CD4-positive, alpha-beta T cell treated with Interleukin-4 for 4 hours (primary cell): ENCODE measurements at places on chromosomes 3 and 15.

DNA sequence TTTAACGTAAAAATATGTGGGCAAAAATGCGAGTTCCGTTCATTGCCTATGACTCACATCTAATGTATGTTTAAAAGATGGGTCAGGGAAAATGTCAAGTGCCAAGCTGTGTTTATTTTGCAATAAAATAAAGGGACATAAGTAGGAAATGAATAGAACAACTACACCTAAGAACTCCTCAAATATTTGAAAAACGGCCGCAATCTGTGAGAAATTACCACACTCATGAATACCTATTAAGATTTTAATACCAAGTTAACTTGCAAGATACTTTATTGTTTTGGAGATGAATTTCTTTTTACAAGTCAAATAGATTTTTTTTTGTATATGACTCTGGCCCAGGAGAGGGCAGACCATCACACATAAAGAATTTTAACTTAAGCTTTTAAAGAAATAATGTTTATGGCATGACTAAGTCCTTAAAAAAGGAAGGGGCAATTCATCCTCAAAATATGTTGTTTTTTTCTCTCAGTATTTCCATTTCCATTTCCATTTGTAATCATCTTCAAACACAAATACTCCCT, 152.7 kb downstream of the SUCNR1 start:
- no peak for DNase-seq

DNA sequence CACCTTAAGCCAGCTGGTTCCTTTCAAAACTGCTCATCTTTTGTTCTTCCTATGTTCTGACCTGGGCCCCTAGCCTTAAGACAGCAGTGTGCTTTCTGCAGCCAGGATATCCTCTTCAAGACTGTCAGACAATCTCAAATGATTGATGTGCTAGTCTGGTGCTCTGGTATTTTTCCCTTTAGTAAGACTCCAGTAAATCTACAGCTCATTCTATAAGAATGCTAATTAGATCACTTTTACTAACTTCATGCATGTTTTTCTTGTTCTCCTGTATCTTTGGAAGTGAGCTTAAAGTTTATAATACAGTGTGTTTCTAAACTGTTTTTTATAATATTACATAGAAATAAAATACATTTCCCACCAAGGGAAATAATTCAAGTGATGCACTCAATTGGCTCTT, 220.9 kb upstream of the NANOGP8 start:
- no peak for DNase-seq

DNA sequence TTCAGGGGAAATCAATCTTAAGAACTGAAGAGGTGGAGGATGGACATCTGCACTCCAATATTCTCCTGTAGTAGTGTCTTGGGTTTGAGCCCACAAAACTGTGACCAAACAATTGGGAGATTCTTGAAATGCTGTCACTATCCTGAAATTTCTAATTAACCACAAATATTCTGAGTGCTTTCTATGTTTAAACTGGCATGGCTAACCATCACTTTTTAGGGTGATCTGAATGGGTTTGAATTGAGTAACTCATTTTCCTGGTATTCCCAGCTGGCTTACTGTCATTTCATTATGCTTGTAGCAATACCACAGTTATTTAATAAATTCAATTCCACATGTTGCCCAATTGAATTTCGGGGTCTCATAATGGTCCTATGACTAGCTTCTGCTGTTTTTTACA, 216.9 kb upstream of the DCBLD2 start:
- no peak for DNase-seq

DNA sequence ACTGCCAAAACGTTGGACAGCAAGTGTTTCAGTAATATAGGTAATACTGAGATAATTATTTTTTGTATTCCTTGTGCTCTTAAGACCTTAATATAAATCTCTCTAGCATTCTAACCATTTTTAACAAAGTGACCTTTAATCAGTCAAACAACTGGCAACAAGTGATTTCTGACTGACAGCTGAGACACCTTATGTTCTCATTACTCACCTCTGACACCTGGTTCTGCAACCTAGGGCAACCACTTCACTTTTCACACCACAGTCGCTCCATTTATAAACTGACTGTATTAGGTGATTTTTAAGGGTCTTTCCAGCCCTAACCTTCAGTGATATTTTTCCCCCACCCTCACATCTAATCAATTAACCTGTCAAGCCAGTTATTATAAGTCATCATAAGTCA, 60.4 kb upstream of the C15orf61 start:
- no peak for DNase-seq

GRCh38 chr3:185399737-185400667, 37.1 kb downstream of the MAP3K13 start:
- DNase-seq: no peak

GRCh38 chr3:195870442-195870841, 37.9 kb downstream of the TNK2 start:
- no peak for DNase-seq

DNA sequence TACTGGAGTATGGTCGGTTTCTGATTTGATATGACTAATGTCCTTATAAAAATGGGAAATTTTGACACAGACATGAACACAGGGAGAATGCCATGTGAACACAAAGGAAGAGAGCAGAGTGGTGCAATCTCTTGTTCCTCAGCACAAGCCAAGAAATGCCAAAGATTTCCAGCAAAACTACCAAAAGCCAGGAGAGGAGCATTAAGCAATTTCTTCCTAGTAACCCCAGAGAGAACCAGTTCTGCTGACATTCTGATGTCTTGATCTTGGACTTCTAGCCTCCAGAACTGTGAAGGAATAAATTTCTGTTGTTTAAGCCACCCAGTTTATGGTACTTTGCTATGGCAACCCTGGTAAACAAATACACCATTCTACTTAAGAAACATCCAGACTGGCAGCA, 227.8 kb upstream of the MRPL3 start:
- no peak for DNase-seq

DNA sequence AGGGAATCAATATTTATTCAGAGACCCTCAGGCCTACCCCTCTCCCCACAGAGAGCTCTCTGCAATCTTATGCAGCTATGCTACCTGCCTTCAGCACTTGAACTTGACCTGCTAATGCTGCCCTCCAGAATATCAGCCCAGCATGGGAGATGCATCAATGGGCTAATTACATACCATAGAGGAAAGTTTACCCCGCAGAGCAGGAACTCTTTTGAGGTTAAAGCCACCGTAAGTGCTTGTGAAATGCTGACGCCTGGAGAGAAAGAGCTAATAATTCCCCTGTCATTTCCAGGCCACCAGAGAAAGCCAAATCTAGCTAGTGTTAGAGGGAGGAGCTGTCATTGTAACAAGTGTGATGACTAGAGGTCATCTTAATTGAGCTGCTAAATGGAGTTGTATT, 127.5 kb downstream of the CHST2 start:
- DNase-seq: no peak

- peak; percentile 31 for DNase-seq
Observed at GRCh38 chr3:194089357-194090177, 46.4 kb upstream of the HES1 start.

DNA sequence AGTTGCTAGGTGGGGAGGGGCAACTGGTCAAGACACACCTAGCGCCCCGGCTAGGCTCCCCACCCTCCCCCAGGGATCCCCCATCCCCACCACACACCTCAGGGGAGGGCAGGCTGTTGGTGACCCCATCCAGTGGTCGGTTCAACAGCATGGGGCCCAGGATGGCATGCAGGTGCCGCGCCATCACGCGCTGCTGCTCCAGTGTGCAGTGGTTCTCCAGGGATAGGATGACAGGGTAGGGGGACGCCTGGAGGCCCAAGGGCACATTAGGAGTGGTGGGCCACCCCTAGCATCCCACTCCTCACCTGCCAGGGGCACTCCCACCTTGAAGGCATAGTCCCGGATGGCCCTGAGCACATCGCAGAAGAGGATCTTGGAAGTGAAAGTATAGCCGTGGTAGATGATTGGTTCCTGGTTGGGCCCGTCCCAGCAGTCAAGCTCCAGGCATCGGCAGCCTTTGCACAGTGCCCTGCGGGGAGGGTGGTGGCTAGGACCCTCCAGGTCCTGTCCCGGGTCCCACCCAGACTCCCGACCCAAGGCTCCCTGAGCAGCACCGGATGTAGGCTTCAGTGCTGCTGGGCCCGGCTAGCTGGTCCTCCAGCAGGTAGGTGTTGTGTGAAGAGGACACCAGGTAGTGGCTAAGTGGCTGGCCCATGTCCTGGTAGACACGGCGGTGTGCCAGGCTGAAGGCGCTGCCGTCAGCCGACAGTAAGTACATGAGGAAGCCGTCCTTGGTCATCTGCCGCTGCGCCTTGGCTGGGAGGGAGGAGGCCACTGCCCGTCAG, 19.4 kb downstream of the VILL start:
- DNase-seq: no peak

- DNase-seq: no peak
Observed at GRCh38 chr3:29354894-29355293, 74.0 kb downstream of the RBMS3 start.

- DNase-seq: no peak
Observed at GRCh38 chr15:23566651-23567050, 1.2 kb downstream of the MKRN3 start.

- no peak for DNase-seq
Observed at GRCh38 chr3:36903119-36903882, 41.6 kb downstream of the TRANK1 start.

DNA sequence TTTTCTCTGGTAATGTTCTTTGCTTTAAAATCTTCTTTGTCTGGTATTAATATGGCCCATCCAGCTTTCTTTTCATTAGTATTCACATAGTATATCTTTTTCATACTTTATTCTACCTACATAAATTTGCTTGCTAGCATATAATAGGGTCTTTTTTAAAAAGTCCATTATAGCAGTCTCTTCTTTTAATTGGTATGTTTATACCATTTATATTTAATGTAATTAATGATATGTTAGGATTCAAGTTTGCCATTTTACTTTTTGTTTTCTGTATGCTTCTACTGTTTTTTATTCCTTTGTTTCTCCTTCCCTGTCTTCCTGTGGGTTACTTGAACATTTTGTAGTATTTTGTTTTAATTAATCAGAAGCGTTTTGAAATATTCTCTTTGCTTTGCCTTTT, 89.0 kb downstream of the CHCHD6 start:
- DNase-seq: no peak

GRCh38 chr3:42691816-42692666, 6.7 kb downstream of the KLHL40 start:
- DNase-seq: no peak

GRCh38 chr3:127034195-127034989, 51.5 kb downstream of the PLXNA1 start:
- DNase-seq: no peak

DNA sequence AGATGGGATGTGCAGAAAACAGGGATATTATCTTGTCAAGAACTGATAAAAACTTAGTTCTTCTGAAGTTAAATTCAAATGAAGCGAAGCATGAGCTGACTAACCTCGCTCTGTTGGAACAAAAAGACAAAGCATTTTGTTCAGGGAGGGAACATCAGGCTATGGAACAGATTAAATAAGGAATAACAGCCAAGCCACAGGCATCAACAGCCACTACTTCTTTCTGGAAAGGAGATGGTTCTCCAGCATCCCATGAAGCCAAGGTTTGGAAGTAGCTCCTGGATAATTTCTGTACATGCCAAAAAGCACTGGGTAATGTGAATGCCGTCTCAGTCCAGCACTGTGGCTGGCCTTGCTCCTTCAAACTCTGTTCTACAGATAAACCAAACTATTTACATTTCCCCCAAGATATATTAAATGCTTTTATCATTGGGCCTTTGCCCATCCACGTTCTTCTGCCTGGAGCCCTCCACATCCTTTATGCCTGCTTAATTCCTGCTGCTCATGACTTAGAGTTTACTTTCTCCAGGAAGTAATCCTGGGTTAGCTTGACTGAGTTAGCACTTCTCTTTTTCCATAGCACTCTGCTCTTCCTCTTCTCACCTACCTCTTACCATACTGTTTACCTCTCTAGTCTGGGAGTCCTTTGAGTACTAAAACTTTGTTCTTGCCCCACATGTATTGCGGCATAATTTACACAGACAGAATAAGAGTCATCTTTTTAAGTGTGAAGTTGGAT, 232.0 kb downstream of the CLSTN2 start:
- no peak for DNase-seq

- peak; percentile 64 for DNase-seq
Observed at GRCh38 chr3:13495921-13496723, 16.0 kb downstream of the HDAC11 start.

DNA sequence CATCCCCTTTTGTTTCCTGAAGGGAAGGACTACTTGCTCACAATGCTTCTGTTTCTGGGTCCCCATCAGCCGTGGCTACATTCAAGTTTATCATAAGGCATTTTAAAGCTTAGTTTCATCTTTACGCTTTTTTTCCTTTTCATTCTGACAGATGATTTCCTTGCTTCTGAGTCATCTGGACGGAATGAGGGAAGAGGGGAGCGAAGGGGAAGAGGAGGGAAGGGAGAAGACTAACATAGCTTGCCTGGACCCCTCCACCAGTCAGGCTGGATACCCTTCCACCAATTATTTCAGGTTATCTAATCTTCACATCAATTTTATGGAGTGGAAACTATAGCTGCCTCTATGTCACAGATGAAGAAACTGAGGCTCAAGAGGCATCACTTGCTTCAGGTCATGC, 27.6 kb downstream of the FAM3D start:
- DNase-seq: no peak

DNA sequence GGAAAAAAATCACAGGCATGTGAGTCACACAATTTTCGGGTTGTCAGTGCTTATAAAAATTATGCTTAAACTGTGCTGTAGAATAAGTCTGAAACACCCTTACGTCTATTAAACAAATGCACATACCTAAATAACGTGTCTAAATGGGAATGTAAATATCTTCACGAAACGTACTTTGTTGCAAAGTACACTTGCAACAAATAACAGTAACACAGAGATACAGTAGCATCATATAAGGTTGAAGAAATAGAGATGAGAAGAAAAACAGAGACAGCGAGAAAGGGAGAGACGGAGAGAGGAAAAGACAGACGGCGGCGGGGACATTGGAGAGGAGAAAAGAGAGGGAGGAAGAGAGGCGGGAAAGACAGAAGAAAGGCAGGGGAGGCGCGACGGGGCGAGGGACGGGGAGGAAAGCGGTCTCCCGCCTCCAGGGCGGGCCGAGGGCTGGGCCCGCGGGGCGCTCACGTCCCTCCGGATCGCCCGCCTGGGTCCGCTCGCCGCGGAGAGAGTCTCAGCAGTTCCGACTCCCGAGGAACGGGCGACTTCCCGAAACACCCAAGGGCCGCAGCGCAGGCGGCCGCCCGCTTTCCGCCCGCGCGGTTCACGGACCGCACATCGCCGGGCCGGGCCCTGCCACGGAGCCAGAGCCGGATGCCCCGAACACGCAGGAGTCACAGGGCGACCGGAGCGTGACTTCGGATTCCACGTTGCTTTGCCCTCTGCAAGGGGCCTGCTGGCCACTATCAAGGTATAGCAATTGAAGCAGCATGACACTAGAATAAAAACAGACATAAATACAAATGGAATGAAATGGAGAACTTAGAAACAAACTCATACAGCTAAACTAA, 153.4 kb downstream of the LMLN start:
- DNase-seq: no peak

- DNase-seq: no peak
Observed at GRCh38 chr15:47787875-47788274, 70.6 kb downstream of the SEMA6D start.

- no peak for DNase-seq
Observed at GRCh38 chr15:57594479-57594878, 2.8 kb downstream of the MYZAP start.

GRCh38 chr3:175778994-175779393, 919.9 kb downstream of the NAALADL2 start:
- DNase-seq: no peak

- DNase-seq: no peak
Observed at GRCh38 chr3:187960820-187961219, 193.1 kb upstream of the LPP start.

- no peak for DNase-seq
Observed at GRCh38 chr3:13465236-13465873, 14.8 kb upstream of the HDAC11 start.

GRCh38 chr3:176120507-176120906, 1076.8 kb downstream of the TBL1XR1 start:
- no peak for DNase-seq

- DNase-seq: no peak
Observed at GRCh38 chr15:42060797-42061196, 33.6 kb downstream of the PLA2G4D start.
